ENCODE measurements at places on chromosomes 11 and 22. TPM values are rescaled to one million over a fixed set of nuclear protein-coding genes. Genes with fewer than 3 reads are reported as not detected.

OR8D4 gene
- not detected for total RNA-seq

CTSF gene
- 2.0 TPM for total RNA-seq

SMIM38 gene
- total RNA-seq, result 2.2 TPM

RAG2 gene
- not detected for total RNA-seq

MB gene
- total RNA-seq, result not detected

TMEM132A gene
- total RNA-seq, result 8.7 TPM

GVQW3 gene
- total RNA-seq, result 2.6 TPM

GAL3ST3 gene
- total RNA-seq, result not detected

UBQLNL gene
- total RNA-seq, result 0.29 TPM

SYT12 gene
- not detected for total RNA-seq

PRRG4 gene
- total RNA-seq, result 0.17 TPM

BRSK2 gene
- 0.11 TPM for total RNA-seq

NLRP6 gene
- total RNA-seq, result 0.46 TPM

MS4A15 gene
- total RNA-seq, result not detected

UPK3A gene
- total RNA-seq, result 1.6 TPM

TTC36 gene
- total RNA-seq, result 0.32 TPM

CCDC116 gene
- total RNA-seq, result 1.2 TPM

POLA2 gene
- total RNA-seq, result 43.4 TPM

Measured in activated B cell treated with CpG ODN at 0.5 μM for 24 hours (primary cell).